ENCODE measurements at places on chromosomes 4 and X. TPM values are rescaled to one million over a fixed set of nuclear protein-coding genes. Genes with fewer than 3 reads are reported as not detected.

GRCh38 chrX:10166248-10166716 lies 9.5 kb downstream of the CLCN4 start:
- H3K27ac ChIP-seq, result no peak overlapping the region
- H3K4me1 ChIP-seq, result no peaks in the 10 kb centered on the region
- H3K36me3 ChIP-seq, result no peaks in the 10 kb centered on the region
- H3K27me3 ChIP-seq, result no peaks in the 10 kb centered on the region
- no peak overlapping the region for H3K4me3 ChIP-seq

NSG1 gene
- 74.9 TPM for total RNA-seq

DNA sequence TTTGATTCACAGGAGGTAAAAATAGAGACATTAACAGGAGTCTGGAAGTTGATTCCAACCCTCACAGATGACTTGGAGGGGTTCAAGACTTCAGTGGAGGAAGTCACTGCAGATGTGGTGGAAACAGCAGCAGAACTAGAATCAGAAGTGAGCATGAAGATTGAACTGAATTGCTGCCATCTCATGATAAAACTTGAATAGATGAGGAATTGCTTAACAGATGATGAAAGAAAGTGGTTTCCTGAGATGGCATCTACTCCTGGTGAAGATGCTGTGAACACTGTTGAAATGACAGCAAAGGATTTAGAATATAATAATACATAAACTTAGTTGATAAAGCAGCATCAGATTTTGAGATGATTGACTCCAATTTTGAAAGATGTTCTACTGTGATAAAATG lies 76.5 kb downstream of the RELL1 start:
- no peaks in the 10 kb centered on the region for H3K4me1 ChIP-seq
- H3K4me3 ChIP-seq, result no peak overlapping the region
- DNase-seq, result no peak
- H3K27me3 ChIP-seq, result no peaks in the 10 kb centered on the region
- H3K36me3 ChIP-seq, result peaks cover 5% of the 10 kb centered on the region

GRCh38 chrX:53031380-53031779 lies 17.2 kb upstream of the GPR173 start:
- no peak overlapping the region for H3K4me3 ChIP-seq
- H3K27ac ChIP-seq, result no peak overlapping the region
- no peaks in the 10 kb centered on the region for H3K27me3 ChIP-seq
- no peaks in the 10 kb centered on the region for H3K4me1 ChIP-seq
- H3K36me3 ChIP-seq, result no peaks in the 10 kb centered on the region

NDUFA1 gene
- 62.4 TPM for total RNA-seq

GRCh38 chr4:100894339-100894870 lies 376.6 kb upstream of the EMCN start:
- H3K36me3 ChIP-seq, result no peaks in the 10 kb centered on the region
- no peak overlapping the region for H3K27ac ChIP-seq
- H3K4me3 ChIP-seq, result no peak overlapping the region
- H3K27me3 ChIP-seq, result no peaks in the 10 kb centered on the region
- DNase-seq, result no peak

DNA sequence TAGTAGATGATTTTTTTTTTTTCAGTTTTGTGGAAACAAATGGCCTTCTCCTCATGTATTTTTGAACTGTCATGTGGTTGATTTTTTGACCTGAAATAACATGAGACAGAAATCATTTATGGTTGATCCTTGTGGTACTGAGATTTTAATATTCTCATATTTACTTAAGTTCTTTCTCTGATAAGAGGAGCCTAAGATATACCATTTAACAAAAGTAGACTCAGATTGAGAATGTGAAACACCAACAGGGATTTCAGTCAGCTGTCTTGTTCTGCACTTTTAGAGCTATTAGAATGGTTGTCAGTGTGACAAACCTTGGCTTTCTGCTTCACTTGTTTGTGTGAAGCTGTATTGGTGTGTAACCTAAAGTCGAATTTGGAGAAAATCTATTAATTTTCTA lies 575.7 kb downstream of the SPOCK3 start:
- H3K4me1 ChIP-seq, result no peaks in the 10 kb centered on the region
- no peaks in the 10 kb centered on the region for H3K27me3 ChIP-seq
- no peak overlapping the region for H3K27ac ChIP-seq
- no peak for DNase-seq

- no peaks in the 10 kb centered on the region for H3K4me1 ChIP-seq
- H3K36me3 ChIP-seq, result no peaks in the 10 kb centered on the region
- H3K27ac ChIP-seq, result no peak overlapping the region
These were observed 115.4 kb downstream of the PTTG2 start for GRCh38 chr4:38075370-38076152.

DNA sequence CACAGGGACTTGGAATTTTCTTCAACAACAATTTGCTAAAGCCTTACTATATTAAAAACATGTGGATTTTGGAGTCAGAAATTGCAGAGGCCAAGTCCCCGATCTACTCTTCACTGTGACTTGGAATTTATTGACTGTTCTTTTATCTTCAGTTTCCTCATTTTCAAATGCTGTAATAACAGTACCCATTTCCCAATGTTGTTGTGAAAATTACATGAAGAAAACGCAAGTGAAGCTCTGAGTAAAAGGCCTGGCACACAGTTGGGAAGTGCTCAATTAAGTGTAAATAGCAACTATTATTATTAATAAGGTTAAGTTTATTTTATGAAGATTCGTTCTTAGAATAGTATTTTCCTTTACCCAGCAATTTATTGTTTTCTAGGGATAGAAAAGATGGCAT lies 15.7 kb downstream of the STBD1 start:
- H3K4me3 ChIP-seq, result no peak overlapping the region
- no peak for DNase-seq
- H3K27me3 ChIP-seq, result no peaks in the 10 kb centered on the region
- no peaks in the 10 kb centered on the region for H3K36me3 ChIP-seq
- no peak overlapping the region for H3K27ac ChIP-seq
